ENCODE measurements at places on chromosomes 6 and 20.

- DNase-seq: no peak
Observed at GRCh38 chr6:28673787-28674671, 148.3 kb downstream of the GPX5 start.

DNA sequence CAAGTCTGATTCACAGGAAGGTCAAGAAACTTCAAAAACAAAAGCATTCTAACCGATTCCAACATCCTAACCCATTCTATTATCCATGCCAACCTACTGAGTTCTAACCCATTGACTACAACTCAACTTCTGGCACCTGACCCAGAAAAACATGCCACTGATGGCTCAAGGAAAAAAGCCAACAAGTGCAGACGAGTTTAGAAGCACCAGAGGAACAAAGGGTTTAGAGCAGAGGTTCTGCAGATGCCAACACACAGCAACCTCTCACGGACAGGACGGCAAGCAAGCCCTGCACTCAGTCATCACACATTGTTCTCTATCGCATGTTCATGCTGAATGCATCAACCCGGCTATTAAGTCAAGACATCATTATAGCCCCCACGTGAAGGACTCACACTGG, 25.2 kb upstream of the MC3R start:
- DNase-seq: no peak

DNA sequence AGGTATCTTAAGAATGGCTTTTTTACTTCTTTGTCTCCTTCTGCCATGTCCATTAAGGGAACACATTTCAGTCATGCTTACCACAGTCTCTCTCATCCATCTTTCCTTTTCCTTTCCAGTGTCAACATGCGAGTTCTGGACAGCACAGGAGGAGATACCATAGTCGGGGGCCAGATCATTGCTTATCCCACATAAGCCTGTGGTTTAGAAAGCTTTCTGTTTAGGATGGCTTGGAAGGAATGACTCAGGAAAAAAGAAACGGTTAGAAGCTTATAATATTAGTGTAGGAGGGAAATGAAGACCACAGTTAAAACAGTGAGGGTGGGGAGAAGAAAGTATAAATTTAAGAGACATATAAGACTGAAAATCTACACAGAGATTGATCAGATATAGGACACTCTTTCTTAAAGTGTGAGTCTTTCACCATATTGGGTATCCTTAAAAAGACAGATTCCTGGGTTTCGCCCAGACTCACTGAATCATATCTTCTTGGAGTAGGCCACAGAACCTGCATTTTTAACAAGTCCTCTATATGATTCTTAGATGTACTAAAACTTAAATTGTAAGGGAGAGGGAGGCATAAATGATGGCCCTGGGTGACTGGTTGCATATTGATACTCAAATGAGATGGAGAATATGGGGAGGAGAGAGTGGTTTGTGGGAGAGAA, 36.1 kb downstream of the DSE start:
- peak; percentile 62 for DNase-seq

DNA sequence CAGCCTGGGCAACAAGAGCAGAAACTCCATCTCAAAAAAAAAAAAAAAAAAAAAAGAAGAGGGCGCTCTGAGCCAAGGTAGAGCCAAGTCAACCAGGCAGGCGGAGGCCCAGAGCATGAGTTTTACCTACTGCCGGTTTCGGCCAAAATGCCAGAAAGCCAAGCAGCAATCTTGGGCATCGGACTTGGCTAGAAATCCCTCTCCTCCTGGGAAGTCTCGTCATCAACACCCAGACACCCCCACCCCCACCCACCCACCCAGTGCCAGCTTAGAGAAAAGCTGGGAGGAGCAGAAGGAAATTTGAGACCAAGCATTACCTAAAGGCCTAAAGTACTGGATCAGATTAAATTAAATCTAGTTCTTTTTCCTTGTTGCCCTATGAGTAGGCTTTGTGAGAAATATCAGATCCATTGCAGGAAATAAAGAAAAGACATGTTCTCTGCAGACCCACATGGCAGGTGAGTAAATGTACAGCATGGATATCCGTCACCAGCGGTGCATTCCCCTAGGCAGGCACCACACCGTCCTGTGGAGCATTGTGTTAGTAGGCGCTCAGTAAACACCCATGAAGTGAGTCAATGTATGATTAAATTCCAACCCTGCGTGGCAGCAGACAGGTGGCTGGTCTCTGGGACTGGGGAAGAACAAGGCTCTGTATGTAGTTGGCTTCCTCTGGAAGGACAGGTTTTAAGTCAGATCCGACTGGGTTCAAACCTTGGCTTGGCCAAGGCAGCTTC, 21.0 kb downstream of the RIPOR3 start:
- DNase-seq: no peak

- no peak for DNase-seq
Observed at GRCh38 chr6:69841862-69842261, 24.5 kb upstream of the COL19A1 start.

Data from skeletal muscle cell (primary cell).